ENCODE measurements at places on chromosomes 3 and 15. TPM values are rescaled to one million over a fixed set of nuclear protein-coding genes. Genes with fewer than 3 reads are reported as not detected.

Gene C3orf49
- total RNA-seq, result not detected

Gene GUCA1C
- total RNA-seq, result not detected

Gene CRABP1
- total RNA-seq, result not detected

Gene ATP13A5
- total RNA-seq, result not detected

Gene GOLGA8N
- 0.49 TPM for total RNA-seq

Gene GTPBP8
- total RNA-seq, result 33.2 TPM

Gene SLC22A14
- total RNA-seq, result not detected

Gene FAM107A
- not detected for total RNA-seq

Gene ZBTB47
- 10.5 TPM for total RNA-seq

Gene CATSPER2
- total RNA-seq, result 0.78 TPM

Gene SLC30A4
- 1.7 TPM for total RNA-seq

Gene RPN1
- total RNA-seq, result 409 TPM

Gene ERICH6
- total RNA-seq, result not detected

Gene ANKUB1
- total RNA-seq, result 0.31 TPM

Gene EFCAB12
- not detected for total RNA-seq

Gene PPP1R14D
- not detected for total RNA-seq

Gene CASR
- not detected for total RNA-seq

Gene ECE2
- not detected for total RNA-seq

Gene IL12A
- 0.42 TPM for total RNA-seq

Gene P2RY1
- total RNA-seq, result 2.0 TPM

Gene RLBP1
- not detected for total RNA-seq

Gene CD96
- 0.08 TPM for total RNA-seq

Gene ZNF501
- total RNA-seq, result 2.5 TPM

Gene CHRD
- not detected for total RNA-seq

Gene BTLA
- total RNA-seq, result not detected

Gene HDGFL3
- 44.7 TPM for total RNA-seq

Gene GOLGA8J
- total RNA-seq, result not detected

Gene ACP3
- 0.16 TPM for total RNA-seq

Gene SCAANT1
- not detected for total RNA-seq

Gene MCF2L2
- 0.55 TPM for total RNA-seq

Gene HIGD2B
- total RNA-seq, result not detected

Gene SAMMSON
- not detected for total RNA-seq

Gene RFX7
- 5.8 TPM for total RNA-seq

Gene CDCP1
- 155 TPM for total RNA-seq

Gene CKMT1A
- 89.3 TPM for total RNA-seq

Gene CORO2B
- 1.0 TPM for total RNA-seq

Gene CCDC54
- total RNA-seq, result not detected

Gene TBC1D2B
- total RNA-seq, result 19.0 TPM

Gene CHRNA3
- total RNA-seq, result not detected

Gene NDUFAF3
- 199 TPM for total RNA-seq

Gene FOXB1
- total RNA-seq, result not detected

Gene EHHADH
- total RNA-seq, result 6.0 TPM

Gene PLA2G4E
- total RNA-seq, result 0.27 TPM

Gene ARL6
- 12.0 TPM for total RNA-seq
